ENCODE measurements at places on chromosomes 6 and 20.

- no peak for DNase-seq
Measured at GRCh38 chr20:46400253-46400652, 6.2 kb downstream of the ELMO2 start.

GRCh38 chr20:4813863-4814695 lies 92.4 kb downstream of the PRND start:
- no peak for DNase-seq

GRCh38 chr6:114355300-114355699 lies 12.5 kb upstream of the HS3ST5 start:
- DNase-seq = no peak

- no peak for DNase-seq
Measured at GRCh38 chr6:150848400-150848799, 17.1 kb upstream of the MTHFD1L start.

GRCh38 chr20:20085812-20086211 lies 33.5 kb downstream of the CFAP61 start:
- DNase-seq = no peak

GRCh38 chr20:59831024-59831915 lies 102.2 kb downstream of the SYCP2 start:
- no peak for DNase-seq

- no peak for DNase-seq
Measured at GRCh38 chr6:49766762-49767161, 20.3 kb downstream of the PGK2 start.

DNA sequence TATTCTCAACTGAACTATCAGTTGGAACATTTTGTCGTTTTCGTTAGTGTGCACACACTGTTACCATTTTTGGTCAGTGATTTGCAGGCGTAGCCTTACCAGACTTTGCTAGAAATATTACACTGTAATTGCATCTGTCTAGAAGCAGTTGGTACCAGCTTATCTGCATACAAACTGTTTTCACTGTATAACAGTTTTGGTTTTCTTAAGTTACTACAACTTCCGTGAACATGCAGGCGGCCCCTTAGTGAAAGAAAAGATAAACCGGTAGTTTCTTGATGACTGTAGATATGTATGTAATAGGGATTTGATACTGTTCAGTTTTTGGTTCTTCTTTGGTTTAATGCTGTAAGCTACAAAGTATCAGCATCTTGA lies 1.3 kb downstream of the DSTN start:
- DNase-seq = no peak

DNA sequence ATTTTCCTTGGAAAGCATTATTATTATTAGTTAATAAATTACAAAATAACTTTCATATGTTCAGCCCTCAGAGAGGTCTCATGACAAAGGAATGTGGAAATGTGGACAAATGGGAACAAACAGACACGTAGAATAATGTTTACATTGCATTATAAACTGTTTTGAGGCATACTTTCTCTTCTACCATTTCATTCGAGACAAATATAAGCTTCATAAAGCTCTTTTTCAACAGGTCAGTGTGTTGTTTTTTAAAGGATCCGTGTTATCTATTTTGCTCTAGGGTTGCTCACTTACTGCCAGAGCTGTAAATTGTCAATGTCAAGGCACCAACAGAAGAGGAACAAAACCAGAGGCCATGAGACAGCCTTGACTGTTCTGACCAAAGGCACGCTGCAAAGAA lies 256.8 kb downstream of the PHACTR1 start:
- no peak for DNase-seq

GRCh38 chr6:43277306-43277642 lies 20.8 kb upstream of the SLC22A7 start:
- DNase-seq = no peak

GRCh38 chr20:1741309-1742048 lies 83.9 kb upstream of the SIRPG start:
- no peak for DNase-seq

DNA sequence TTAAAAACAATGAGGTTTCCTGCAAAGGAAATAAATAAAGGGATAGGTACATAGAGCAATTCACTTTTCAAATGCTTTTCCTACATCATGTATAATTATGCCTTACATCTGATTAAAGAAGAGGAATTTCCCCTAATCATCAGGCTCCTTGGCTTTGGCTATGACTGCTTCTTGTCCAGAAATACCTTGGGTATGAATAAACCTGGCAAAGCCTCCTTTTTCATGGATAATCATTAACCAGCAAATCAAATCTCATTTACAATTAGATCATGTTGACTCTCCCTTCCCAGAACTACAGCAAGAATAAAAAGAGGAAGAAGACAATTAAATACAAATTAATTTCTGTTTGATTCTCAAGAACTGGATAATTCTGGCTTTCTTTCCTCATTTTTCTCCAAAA lies 58.0 kb upstream of the CD2AP start:
- no peak for DNase-seq

GRCh38 chr6:141877275-141877983 lies 255.3 kb upstream of the GJE1 start:
- DNase-seq = no peak

DNA sequence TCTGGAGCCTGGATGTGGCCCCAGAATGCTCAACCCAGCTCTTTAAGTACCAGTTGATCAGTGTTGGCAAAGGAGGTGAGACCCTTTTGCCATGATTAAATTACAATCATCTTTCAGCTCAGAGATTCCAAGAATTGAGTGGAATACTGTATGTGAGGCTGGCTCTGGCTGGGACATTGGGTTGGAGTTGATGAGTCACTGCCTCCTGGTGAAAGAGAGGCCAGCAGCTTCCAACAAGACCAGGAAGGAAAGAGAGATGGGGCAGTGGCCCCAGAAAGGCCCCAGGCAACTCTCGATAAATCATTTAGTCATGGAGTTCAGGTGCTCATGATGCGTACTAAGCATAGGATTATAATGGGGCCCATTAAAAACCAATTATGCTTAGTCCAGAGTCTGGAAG lies 2.1 kb downstream of the TGM6 start:
- no peak for DNase-seq

DNA sequence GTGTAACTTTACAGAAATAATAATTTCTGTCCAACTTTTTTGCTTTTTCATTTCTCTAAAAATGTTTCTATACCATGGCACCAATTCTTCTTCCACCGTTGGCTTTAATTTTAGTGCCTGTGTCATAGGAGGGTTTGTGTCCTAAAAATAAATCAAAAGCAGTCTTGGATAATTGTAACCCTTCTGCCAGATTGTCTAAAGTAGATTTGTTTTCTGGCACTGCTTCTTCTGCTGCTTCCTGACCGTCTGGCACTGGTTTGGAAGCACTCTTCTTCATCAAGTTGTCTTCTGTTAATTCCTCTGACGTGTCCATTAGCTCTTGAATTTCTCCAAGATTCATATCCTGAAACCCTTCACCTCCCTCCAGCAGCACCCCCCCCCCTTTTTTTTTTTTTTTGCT lies 33.1 kb downstream of the SCAF8 start:
- DNase-seq = no peak

- DNase-seq = no peak
Measured at GRCh38 chr6:37897818-37898515, 78.4 kb downstream of the ZFAND3 start.

- no peak for DNase-seq
Measured at GRCh38 chr6:107616775-107617174, 126.9 kb downstream of the SOBP start.

- no peak for DNase-seq
Measured at GRCh38 chr6:114247101-114247500, 95.7 kb downstream of the HS3ST5 start.

- no peak for DNase-seq
Measured at GRCh38 chr6:733431-734219, 40.7 kb upstream of the EXOC2 start.

- no peak for DNase-seq
Measured at GRCh38 chr20:59469267-59470252, 134.8 kb upstream of the PHACTR3 start.

GRCh38 chr6:158808941-158809678 lies 10.1 kb downstream of the EZR start:
- DNase-seq = no peak

GRCh38 chr6:129393654-129394053 lies 316.3 kb downstream of the ARHGAP18 start:
- DNase-seq = no peak
